ENCODE measurements at places on chromosomes 1 and 21. TPM values are rescaled to one million over a fixed set of nuclear protein-coding genes. Genes with fewer than 3 reads are reported as not detected.

- DNase-seq, result no peak
These were observed 142.6 kb downstream of the KAZN start for GRCh38 chr1:14741082-14741481.

CAMK2N1 gene
- total RNA-seq, result 17.0 TPM

CBS gene
- 5.4 TPM for total RNA-seq

PRELP gene
- 132 TPM for total RNA-seq

DNA sequence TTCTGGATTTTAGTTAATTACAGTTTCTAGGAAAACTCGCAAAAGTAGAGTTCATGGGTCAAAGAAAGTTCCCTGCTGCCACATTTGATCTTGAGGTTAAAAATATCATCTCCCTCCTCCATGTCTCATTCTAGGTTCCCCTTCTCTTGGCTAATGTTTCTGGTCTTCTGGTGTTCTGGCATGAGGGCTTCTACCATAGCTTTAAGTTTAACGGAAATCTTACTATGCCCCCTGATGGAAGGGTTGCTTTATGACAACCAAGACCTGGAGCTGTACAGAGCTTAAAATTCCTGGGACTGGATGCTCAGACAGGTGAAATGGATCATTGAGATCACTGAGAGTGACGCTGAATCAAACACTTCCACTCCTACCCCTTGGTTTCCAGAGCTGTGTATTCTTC is 1881.7 kb downstream of the MRPL39 start:
- DNase-seq, result no peak

CD52 gene
- total RNA-seq, result 12.8 TPM

DNA sequence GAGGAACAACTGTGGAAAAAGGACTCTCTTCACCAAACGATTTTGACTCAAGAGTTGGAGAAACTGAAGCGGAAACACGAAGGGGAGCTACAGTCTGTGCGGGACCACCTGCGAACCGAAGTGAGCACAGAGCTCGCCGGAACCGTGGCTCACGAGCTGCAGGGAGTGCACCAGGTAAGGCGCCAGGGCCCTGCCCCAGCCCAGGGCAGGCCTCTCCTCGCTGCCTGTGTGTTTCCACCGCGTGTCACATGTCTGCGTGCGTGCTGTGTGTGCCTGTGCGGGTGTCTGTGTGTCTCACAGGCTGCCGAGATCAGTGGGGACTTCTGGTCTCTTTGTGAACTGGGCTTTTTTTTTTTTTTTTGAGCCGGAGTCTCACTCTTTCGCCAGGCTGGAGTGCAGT is 43.0 kb downstream of the PCNT start:
- no peak for DNase-seq

NPR1 gene
- total RNA-seq, result 19.9 TPM

DNA sequence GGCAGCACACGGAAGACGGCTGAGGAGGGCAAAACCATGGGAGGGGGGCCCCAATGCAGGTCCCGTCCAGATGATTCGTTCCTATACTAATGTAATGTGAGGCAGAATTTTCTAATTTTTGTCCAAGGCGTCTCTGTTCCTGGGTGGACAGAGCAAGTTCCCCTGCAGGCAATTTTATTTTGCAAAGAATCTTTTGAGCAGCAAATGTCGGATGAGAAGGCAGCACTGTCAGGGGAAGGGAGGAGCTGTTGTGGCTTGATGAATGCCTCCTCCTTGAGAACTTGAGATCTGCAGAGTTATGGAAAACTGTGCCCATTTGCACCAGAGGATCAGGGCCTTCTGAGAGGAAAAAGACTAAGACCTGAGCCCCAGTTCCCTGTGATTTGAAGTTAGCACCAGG is 17.3 kb downstream of the SLC1A7 start:
- no peak for DNase-seq

GRCh38 chr1:89573410-89573809 is 48.8 kb downstream of the LRRC8B start:
- no peak for DNase-seq

DNA sequence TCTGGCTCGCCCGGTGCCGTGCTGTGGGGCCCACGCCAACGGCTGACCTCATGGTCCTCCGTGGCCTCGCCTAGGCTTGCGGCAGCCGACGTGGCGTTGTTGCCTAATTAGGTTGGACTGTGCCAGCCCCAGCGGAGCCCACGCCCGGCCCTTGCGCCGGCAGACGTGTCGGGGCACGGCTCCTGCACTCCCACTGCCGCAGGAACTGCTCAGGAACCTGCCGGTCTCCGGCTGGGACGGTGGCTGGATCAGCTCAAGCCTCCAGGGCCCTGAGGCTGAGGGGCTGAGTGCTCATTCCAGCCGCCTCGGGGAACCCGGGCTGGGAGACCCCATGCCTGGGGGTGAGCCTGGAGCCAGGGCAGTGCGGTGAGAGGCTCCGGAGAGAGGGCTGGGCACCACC is 16.1 kb upstream of the PEX10 start:
- no peak for DNase-seq

DNA sequence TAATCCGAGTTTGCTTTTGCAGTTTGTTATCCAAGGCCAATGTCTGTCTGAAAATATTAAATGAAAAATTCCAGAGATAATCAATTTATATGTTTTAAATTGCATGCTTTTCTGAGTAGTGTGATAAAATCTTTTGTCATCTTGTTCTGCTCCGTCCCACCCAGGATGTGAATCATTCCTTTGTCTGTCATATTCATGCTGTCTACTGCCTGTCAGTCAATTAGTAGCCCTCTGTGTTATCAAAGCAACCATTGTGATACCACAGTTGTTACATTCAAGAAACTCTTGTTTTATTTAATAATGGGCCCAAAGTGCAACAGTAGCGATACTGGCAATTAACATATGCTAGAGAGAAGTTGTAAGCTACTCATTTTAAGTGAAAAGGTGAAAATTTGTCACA is 819.3 kb downstream of the BRINP3 start:
- DNase-seq, result no peak

DNA sequence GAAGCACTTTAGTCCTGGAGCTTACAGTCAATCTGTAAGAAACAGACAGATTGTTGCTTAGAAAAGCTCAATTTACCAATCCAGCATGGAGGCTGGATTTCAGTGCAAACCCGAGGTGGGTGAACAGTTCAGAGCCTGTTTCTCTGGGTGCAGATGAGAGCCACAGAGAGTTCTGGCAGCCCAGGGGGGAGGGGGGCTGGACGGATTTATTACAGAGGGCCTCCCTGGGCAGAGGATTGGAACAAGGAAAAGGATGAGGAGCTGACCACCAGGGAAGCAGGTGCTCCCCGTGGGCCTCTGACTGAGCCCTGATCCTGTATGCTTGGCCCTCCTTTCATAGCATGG is 38.0 kb upstream of the EPS8L3 start:
- peak; percentile 22 for DNase-seq

HSPA6 gene
- 17.1 TPM for total RNA-seq

GRCh38 chr1:221035662-221036153 is 156.5 kb downstream of the HLX start:
- DNase-seq, result no peak

FMO5 gene
- 22.0 TPM for total RNA-seq

CCDC17 gene
- 2.3 TPM for total RNA-seq

DNA sequence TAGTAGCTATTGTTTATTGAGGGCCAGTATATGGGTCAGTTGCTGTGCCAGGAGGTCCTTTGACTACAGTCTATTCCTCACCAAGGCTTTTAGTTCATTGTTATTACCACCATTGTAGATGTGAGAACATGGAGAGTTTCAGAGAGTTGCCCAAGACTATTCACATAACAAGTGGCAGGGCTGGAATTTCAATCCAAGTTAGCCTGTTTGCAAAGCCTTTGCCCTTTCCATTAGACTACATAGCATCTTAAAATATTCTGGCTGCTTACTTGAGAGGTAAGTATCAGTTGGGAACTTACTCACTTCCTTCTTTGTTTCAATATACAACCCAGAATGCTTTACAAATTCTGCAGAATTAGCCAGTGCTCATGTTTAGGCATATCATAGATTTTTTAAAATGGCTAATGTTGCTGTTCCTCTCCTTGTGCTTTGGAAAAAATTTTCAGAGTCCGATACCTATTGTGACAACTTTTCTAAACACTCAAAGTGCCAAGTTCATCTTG is 141.2 kb downstream of the FGGY start:
- no peak for DNase-seq

DNA sequence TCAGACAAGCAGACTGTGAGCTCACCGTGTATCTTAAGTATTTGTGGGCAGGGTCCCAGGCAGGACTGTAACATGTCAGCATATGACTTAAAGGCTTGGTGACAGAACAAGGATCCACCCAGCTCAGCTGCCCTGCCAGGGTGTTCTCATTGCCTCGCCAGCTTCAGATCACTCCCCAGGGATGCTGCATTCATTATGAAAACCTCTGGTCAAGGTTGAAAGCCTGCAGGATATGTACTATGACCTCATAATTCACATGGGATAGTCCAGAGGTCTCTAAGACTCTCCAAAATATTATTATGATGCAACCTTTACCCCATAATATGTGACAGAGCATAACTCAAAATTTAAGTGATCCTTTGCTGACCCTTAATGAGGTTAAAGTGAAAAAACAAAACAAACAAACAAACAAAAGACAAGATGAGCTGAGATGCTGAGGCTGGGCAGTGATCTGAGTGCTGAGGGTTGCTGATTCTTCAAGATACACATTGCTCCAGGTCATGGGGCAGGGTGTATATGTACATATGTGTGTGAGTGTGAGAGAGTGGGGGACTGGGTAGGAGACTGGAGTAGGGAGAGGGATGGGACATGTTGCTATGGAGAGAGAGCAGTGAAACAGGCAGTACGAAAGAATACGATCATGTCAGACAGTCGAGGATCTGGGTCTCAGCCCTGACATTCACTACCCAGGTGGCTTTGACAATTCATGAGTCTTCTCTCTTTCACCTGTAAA is 98.8 kb upstream of the DUSP10 start:
- no peak for DNase-seq

GRCh38 chr1:2533365-2533764 is 3.3 kb upstream of the HES5 start:
- no peak for DNase-seq

DNA sequence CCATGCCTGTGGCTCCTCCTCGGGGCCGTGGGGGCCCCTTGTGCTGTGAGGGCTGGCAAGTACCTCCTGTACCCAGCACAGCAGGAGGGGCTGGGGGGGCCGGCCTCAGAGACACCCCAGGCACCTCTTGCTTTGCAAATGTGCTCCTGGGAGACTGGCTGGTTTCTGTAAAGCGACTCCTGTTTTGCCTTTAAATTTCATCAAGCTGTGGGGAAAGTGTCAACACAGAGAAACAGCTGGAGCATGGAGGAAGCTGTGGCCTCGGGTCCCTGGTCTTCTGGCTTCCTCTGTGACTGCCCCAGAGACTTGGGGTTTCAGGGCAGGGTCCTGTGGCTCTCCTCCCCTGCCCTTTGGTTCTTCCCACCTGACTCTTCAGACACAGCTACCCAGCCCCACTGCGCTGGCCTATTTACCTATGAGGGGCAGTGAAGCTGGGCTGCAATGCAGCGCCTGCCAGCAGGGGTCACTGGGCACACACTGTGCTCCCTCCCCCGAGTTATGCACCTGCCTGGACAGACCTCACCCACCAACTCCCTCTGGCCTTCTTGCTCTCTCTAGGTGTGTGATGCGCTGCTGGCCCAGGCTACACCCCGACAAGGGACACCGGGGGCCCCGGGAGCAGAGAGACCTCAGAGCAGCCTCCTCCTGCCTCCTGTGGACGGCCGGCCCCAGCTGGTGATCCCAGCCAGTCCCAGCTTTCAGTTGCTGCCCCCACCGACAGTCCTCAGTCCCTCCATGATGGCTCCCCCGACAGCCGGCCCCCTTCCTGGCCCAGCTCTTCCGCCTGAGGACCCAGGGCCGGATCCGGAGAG is 17.6 kb upstream of the PEX10 start:
- no peak for DNase-seq

DNA sequence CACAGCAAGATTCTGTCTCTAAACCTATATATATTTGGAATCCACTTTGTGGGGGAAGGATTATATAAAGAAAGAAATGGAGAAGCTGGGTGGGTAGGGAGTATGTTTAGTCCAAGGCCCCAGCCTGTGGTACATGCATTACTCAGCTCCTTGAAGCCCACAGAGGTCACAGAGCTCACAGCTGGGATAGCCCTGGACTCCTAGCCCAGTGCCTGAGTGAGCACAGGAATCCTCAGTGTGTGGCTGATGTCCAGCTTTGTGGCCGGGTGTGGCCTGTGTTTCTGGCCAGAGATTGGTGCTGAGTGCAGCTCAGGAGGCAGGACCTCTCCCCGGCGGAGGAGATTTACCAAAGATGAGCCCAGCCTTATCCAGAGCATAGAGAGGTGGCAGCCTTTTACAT is 7.6 kb downstream of the CAPN9 start:
- DNase-seq, result no peak

- DNase-seq, result no peak
These were observed 29.2 kb downstream of the TRABD2B start for GRCh38 chr1:47967864-47968555.

DNA sequence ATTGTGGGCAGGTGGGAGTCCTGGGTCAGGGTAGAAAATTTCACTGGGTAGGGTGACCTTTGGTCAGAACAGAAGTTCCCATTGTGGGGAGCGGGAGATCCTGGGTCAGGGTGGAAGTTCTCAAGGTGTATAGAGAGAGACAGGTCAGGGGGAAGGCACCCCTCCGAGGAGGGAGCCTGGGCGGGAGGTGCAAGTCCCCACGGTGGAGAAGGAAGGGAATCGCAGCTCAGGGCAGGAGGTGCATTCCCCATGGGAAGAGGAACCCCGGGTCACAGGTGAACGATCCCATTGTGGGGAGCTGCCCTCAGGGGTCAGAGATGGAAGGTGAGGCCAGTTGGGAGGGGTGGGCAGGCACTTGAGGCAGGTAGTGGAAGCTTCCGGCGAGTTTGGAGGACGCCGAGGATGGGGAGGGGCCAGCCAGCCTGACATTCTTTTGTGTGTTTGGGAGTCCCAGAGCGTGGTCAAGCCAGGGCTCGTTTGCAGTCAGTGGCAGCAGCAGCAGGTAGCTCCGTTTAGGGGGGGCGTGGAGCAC is 637 bp downstream of the LYPLA2 start:
- DNase-seq, result no peak

DNA sequence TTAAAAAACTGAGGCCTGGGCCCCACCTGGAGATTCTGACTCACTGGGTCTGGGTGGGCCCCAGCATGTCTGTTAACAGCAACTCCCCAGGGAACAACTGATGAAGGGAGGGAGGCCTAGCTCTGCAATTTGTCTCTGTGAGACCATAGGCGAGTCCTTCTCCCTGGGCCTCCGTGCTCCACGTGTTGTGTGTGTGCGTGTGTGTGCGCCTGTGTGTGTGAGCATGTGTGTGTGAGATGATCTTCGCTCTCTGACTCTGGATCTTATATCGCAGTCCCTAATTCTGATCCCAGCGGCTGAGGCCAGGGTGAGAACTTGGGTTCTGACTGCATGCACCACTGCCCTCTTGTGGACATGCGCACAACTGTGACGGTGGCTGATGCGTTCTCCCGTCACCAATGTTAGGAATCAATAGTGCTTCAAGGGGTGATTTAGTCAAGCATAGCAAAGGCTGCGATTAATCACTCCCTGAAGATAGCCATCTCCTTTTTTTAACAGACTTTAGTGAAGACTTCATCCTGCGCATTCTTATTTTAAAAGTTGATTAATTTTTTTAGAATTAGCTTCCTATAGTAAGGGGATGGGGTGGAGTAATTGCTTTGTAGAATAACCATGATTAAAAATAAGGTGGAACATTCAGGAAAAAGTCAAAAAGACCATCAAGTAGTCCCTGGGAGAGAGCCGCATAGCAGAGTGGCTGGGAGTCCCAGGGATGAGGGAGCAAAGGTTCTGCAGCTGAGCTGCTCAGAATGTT is 62.4 kb upstream of the USP24 start:
- peak; percentile 76 for DNase-seq

- DNase-seq, result no peak
These were observed 1.9 kb downstream of the MANEAL start for GRCh38 chr1:37795340-37796125.

GRCh38 chr1:94807742-94808491 is 12.2 kb upstream of the SLC44A3 start:
- DNase-seq, result no peak

Measured in breast epithelium (tissue), 4 donors.